ENCODE measurements at places on chromosomes 1 and 21. TPM values are rescaled to one million over a fixed set of nuclear protein-coding genes. Genes with fewer than 3 reads are reported as not detected.

DNA sequence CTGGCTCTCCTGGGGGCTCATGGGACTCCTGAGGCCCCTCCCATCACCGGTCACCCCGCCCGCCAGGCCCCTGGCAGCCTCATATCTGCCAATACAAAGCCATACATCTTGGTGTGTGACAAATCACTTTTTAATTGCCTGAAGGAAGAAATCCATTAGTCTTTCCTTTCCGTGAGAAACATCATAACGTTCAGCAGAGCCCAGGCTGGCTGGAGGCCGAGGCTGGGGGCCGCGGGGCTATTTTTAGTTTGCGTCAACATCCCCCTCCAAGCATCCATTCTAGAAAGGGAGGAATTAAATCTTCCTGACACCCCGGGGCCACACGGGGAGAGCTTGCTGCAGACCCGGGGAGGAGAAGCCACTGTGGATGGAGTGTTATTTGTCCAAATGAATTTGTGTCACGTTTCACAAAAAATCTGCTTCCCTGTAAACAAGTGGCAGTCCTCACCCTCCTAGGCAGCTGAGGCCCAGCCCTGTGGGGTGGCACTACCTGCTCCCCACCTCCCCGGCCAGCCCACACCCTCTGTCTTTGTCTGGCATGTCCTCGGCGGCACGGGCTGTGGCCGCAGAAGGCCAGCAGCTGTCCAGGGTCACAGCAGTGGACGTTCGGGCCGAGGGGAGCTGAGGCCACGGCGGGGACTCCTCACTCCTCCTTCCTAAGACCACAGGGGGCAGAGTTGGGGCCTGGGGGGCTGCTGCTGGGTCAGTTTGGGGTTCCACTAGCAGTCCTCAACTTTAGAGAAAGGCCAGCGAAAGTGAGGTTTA is 236.9 kb upstream of the VAMP3 start:
- no peak for DNase-seq

DNA sequence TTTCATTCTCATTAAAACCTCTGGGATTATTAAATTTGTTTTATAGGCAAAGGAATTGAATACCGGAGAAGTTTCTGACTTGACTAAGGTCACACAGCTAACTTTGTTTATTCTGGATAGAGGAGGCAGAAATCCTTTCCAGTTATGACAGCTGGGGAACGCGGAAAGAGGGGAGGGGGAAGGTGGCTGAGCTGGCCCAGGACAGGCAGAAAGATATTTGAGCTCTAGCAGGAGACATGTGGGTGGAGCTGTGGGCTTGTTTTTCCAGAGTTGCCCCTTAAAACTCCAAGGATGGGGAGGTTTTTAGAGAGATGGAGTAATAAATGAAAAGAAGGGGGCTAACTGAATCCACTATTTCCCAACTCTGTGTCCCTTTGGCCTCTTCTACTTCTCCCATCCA is 27.8 kb downstream of the FOXD2 start:
- DNase-seq = no peak

DNA sequence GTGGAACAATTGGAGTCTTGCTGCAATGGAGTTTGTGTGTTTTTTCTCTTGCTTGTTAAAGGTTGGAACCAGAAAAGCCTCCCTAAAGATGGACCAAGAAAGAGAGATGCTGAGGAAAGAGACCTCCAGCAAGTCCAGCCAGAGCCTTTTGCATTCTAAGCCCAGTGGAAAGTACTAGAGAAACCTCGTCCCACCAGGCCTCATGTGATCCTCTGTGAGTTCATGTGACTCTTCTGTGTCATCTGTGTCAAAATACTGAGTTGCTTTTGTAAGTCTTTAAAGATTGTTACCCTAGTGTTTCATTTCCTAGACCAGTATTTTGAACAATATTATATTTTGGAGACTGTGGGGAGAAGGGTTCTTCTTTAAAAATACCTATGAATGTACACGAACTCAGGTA is 12.5 kb upstream of the EFHD2 start:
- no peak for DNase-seq

- DNase-seq = peak; percentile 88
These were observed at the start of gene IRF2BP2 for GRCh38 chr1:234610061-234610665. Gene IRF2BP2, minus strand, starts transcription at chr1:234610178. Its CDS starts 684 bp downstream, at chr1:234609494.

GRCh38 chr21:27382404-27382803 is 415.5 kb upstream of the ADAMTS5 start:
- no peak for DNase-seq

GRCh38 chr1:191699343-191699742 is 458.9 kb upstream of the RGS18 start:
- no peak for DNase-seq

DNA sequence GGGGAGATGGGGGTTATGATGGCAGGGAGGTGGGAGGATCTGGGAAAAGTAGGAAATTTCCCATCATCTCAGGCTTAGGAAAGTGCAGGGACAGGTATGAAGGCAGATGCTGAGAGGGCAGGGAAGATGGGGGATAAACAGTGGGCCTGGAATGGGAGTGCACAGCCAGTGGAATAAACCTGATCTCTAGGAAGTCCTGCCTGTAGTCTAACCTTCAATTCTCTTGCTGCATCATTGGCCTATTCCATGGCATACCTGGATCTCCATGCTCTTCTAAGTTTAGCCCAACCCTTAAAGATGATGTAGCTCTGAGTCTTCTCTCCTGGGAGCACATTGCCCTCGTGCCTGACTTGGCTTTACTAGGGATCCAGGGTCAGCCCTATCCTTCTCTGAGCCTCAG is 2.7 kb downstream of the BCAN start:
- no peak for DNase-seq

DNA sequence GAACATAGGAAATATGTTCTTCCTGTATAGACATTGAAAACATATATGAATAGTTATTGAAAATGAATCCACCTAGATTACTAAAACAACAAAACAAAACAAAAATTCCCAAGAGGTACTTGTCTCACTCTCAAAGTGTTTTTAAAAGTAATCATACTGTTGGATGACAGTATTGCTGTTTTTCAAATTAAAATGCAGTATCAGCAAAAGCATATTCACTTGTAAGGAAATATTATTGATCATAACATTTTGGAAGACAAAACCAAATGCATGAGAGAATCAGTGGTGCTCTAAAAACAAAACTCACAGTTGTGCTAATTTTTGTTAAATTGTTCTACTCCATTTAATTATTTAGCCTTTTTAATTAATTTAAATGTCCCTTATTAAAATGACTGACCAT is 131.0 kb downstream of the COL11A1 start:
- no peak for DNase-seq

The CFHR2 gene
- total RNA-seq = not detected

The OR14K1 gene
- not detected for total RNA-seq

The RNF19B gene
- 37.1 TPM for total RNA-seq
